ENCODE measurements at places on chromosomes 2 and 18. TPM values are rescaled to one million over a fixed set of nuclear protein-coding genes. Genes with fewer than 3 reads are reported as not detected.

GRCh38 chr2:99607861-99608491 is 118.2 kb upstream of the REV1 start:
- no peak for DNase-seq

FEV gene
- not detected for total RNA-seq

GRCh38 chr2:55236992-55237543 is 4.6 kb downstream of the RPS27A start:
- no peak for DNase-seq

DNA sequence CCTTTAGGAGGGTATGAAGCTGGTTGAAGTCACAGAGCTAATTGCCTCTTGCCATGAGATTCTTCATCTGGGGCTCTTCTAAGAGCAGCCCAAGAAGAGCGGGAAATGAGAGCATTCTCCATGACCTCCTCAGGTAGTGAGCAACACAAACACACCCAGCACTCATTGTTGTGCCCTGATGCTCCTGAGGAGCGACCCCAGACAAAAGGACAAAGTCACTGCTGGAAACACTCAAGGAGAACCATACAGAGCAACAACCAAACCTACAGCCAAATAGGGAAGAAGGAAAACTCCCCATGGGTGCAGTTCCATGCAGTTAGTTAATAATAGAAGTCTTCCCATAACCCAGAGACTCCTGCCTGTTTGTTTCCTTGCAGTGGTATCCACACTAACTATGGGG is 426.0 kb upstream of the CRIM1 start:
- DNase-seq = no peak

DNA sequence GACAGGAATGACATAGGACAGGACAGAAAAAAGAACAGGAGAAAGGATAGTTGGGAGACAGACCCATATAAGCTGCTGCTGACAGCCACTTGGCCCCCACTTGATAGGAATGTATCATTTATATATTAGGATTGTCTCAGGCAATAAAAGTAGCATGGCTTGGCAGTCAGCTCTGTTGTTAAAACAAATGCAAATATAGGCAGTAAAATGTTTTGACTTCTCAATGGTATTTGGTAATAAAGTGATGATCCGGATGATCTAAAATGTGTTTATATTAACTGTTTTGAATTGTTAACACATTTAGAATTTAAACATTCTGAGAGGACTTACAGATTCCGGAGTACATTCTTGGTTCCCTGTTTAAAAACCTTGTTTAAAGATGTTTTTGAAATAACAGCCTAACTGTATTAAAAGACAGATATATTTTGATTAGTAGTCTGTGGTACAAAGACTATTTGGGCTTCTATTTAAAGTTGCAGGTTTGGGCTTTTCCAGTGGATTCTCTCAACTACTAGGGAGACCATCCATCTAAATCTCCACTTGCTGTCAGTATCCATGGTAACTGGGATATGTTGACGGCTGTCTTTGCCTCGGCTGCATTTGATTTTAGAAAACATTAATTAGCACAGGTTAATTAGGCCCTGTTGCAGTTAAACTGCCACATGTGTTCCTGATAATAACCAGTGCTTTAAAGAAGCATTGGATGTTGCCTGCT is 147.6 kb downstream of the ESCO1 start:
- DNase-seq = no peak

- DNase-seq = no peak
These were observed 26.7 kb downstream of the TANC1 start for GRCh38 chr2:158994920-158995676.

GRCh38 chr2:170350929-170351826 is 173.2 kb downstream of the MYO3B start:
- no peak for DNase-seq

- DNase-seq = peak; percentile 68
These were observed 34.1 kb downstream of the SLC66A2 start for GRCh38 chr18:79917169-79917852.

- no peak for DNase-seq
These were observed 347.2 kb upstream of the TRIB2 start for GRCh38 chr2:12369566-12369965.

- DNase-seq = no peak
These were observed 403 bp upstream of the CLUL1 start for GRCh38 chr18:596288-596881.

DNA sequence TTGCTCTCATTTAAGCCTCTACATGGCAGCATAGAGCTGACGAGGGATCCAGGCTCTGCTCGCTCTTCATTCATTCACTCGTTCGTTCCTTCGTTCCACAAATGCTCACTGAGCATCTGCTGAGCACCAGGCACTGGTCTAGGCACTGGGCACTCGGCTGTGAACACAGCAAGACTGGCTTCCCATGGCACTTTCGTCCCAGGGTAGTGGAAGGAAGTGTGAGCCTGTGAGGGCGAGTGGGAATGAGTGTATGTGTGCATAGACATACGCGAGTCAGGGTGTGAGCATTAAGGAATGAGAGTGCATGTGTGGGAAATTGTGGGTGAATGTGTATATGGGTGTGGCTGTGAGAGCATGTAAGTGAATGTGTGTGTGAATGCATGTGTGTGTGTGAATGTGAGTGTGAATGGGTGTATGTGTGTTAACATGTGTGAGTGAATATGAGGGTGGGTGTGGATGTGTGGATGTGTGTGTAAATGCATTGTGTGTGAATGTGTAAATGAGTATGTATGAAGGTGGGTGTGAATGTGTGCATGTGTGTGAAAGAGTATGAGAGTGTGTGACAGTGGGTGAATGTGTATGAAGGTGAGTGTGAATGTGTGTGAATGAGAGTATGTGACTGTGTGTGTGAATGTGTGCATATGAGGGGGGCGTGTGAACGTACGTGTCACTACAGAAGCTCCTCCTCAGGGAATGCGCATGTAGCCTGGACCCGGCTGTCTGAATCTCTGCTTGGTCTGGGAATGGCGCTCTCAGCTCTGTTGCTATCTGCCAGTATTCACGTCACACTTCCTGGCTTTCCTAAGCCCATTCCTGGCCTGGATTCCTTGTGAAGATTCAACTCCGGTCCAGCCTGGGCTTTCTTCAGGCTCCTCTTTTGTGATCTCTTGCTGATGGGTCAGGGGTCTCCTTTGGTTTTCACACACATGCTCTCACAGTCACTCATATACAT is 28.8 kb downstream of the SNORC start:
- DNase-seq = no peak

DNA sequence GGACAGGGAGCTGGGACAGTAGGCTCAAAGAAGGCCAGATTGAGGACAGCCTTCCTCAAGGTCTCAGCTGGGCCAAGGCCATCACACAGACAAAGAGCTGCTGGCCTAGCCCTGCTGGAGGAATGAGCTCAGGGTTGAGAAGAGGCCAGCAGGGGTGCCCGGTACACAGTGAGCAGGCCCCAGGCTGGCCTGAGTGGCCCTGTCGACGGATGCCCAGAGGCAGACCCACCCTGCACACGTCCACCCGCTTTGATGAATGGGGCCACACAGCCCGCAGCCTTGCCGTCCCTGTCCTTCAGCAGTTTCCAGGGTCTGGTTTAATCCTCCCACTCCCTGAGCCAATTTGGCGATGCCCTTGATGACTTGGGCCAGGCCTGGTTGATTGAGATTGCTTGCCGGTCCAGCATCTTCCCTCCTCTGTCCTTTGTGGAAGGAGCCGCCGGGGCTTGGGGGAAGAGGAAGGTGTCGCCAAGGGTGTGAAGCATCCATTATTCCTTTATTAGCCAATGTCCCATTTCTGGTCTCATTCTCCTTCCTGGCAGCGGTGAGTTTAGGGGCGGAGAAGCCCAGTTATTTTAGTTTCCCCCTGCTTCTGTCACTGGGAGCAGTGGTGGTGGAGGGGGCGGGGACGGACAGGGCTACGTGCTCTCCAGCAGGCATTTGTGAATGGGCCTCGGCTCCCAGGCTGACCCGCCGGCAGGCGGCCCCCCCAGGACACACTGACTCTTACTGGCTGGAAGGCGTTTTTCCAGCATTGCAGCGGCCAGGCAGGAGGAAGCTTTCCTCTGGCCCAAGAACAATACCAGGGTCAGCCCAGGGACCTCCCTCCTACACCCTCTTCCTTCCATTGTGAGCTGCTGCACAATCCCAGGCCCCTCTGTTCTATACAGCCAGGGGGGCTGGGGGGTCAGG is 141.8 kb downstream of the CTIF start:
- peak; percentile 75 for DNase-seq

DNA sequence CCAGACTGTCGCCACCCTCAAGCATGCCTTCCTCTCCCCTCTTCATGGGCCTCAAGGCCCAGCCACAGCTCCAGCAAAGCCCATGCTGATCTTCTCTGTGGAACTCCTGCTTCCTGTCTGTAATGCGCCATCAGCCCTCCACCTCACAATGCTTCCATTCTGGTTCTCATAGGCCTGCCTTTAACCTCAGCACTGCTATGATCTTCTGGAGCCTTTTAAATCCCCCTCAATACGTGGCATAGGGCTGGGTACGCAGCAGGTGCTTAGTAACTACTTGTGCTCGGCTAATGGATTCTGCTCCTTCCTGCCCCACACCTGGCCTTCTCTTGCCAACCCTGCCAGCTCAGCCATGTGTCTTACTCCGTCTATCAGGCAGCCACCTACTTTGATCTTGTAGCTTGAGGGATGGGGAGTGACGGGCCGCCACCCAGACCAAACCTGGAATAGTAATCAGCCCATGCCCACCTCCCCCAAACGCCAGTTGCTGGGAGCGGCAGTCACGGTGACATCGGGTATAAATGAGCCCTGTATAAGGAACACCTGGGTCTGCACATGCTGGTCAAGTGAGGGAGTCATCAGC is 106.7 kb upstream of the MCFD2 start:
- DNase-seq = no peak

KCNG2 gene
- 3.2 TPM for total RNA-seq

- peak; percentile 39 for DNase-seq
These were observed 398.2 kb downstream of the ADCYAP1 start for GRCh38 chr18:1302861-1303260.

DNA sequence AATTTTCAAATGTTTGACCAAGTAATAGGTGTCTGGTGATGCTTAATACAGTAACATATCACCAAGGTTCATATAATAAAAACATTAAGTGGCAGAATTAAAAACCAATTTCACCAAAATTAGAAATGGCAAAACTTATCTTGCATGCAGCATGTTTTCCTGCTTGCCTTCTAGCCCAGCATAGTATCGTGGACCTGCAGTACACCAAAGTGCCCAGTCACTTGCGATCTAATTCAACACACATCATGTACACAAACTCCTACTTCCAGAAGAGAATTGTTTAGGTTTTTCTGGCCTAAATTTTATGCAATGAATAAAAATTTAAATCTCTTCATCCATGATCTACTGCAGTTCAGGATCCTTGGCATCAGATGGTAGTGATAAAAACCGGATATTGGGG is 28.9 kb downstream of the LPIN2 start:
- no peak for DNase-seq

ANKRD23 gene
- 9.3 TPM for total RNA-seq

DNA sequence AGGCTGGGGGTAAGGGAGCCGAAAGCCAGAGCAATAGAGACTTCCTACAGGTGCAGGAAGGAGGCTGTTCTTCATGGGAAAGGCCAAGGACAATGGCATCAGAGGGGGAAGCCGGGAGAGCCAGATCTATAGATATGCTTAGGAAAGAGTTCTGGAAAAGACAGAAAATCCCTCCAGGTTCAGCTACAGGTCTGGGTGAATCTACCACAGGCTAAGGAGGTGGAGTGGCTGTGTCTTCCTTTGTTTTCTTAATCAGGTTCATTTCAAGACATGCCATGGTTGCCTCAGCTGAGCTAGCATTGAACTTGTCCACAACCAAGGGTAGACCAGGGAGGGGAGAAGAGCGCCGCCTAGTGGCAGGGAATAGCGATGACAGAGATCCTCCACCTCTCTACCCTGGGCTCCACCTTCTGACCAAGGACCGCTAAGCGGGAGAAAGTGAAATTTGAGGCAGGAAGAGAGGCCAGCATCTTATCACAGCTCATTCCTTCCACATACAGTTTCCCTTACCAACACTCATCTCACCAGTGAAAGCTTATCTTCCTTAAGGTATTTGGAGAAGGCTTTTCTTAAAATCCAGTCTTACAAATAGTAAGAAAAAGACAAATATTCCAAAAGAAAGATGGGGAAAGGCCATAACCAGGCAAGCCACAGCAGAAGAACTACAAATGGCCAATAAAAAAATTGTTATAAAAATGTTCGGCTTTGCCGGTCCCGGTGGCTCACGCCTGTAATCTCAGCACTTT is 74.2 kb downstream of the VIT start:
- peak; percentile 80 for DNase-seq

GRCh38 chr2:95041824-95042442 is 16.4 kb downstream of the MAL start:
- DNase-seq = no peak

IL1RN gene
- total RNA-seq = 37.5 TPM

DNA sequence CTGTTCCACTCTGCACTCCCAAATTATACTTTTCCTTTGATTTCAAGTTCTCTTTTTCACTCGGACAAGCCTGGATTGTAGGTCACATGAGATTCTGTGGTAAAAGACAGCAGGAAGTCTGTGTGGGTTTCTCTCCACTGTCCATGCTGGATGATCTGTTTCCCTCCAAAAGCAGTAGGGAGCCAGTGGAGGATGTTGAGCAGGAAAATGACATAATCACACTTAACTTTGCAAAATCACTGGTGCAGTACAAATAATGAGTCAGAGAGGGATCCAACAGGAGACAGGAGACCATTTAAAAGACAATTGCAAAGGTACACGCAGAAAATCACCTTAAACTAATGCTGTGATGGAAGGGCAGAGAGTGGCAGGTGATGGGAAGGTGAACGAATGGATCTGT is 301.3 kb downstream of the ZNF407 start:
- no peak for DNase-seq

CTIF gene
- 19.3 TPM for total RNA-seq

CDH19 gene
- 5.6 TPM for total RNA-seq

GRCh38 chr2:84278386-84278785 is 180.7 kb downstream of the SUCLG1 start:
- no peak for DNase-seq

DNA sequence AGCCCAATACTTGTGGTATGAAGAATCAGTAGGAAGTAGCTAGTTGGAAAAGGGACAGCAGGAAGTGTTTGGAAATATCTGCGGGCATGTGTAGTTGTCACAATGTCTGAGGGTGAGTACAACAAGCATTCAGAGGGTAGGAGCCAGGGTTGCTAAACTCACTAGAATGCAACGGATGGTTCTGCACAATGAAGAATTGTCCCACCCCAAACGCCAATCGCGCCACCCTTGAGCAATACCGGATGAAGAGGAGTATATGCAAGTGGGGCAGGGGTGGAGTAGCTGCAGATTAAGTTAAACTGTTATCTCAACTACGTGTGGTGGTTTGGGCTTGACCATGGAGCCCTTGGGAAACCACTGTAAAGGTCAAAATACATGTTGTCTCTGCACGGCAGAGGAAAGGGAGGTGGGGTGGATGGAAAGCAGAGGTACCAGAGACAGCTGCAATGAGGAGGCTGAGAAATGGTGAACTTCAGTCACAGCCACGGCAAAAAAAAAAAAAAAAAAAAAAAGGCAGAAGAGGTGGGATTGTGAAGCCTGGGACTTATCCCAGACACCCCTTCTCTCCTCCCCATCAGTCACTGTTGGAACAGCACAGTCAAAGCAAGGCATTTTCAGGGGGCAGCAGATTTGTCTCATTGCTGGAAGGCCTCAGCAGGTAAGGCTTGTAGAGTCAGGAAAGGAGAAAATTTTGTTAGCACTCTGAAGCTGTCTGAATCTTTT is 5.2 kb downstream of the CCL20 start:
- no peak for DNase-seq

Measured in spleen (tissue), 13 donors.